ENCODE measurements at places on chromosomes 3 and 15. TPM values are rescaled to one million over a fixed set of nuclear protein-coding genes. Genes with fewer than 3 reads are reported as not detected.

Gene SNTN
- total RNA-seq: not detected

Gene TMC3
- 0.08 TPM for total RNA-seq

Gene CCR9
- 0.13 TPM for total RNA-seq

Gene OR5K2
- not detected for total RNA-seq

Gene CDHR4
- not detected for total RNA-seq

Gene CHL1
- 7.5 TPM for total RNA-seq

Gene SLC24A5
- not detected for total RNA-seq

Gene CCDC191
- 3.1 TPM for total RNA-seq

Gene ALDH1A3
- 3.8 TPM for total RNA-seq

Gene ISL2
- total RNA-seq: 0.13 TPM

Gene C3orf22
- total RNA-seq: not detected

Gene WDR93
- total RNA-seq: not detected

Gene DBR1
- total RNA-seq: 10.5 TPM

Gene KAT2B
- total RNA-seq: 8.5 TPM

Gene NMNAT3
- total RNA-seq: 4.6 TPM

Gene CCR5
- total RNA-seq: 1.9 TPM

Gene TM6SF1
- 0.62 TPM for total RNA-seq

Gene MKRN2OS
- 6.1 TPM for total RNA-seq

Gene IMPG2
- not detected for total RNA-seq

Gene PIF1
- 20.7 TPM for total RNA-seq

Gene TRIM71
- not detected for total RNA-seq

Gene GABRB3
- 1.1 TPM for total RNA-seq

Gene DUOXA2
- total RNA-seq: 30.2 TPM

Gene CPNE9
- not detected for total RNA-seq

Gene MYRIP
- 6.3 TPM for total RNA-seq

Gene TRH
- not detected for total RNA-seq

Gene MNS1
- total RNA-seq: 2.8 TPM

Gene RGMA
- total RNA-seq: 12.4 TPM

Gene EPB42
- not detected for total RNA-seq

Gene LYZL4
- not detected for total RNA-seq

Gene GPR27
- total RNA-seq: 2.2 TPM
